ENCODE measurements at places on chromosomes 7 and 10. TPM values are rescaled to one million over a fixed set of nuclear protein-coding genes. Genes with fewer than 3 reads are reported as not detected.

- H3K36me3 ChIP-seq = no peaks in the 10 kb centered on the region
- peak overlapping the region; percentile 32 for H3K27ac ChIP-seq
- H3K4me1 ChIP-seq = no peaks in the 10 kb centered on the region
- peak; percentile 66 for DNase-seq
Measured at GRCh38 chr7:144842377-144842851, 6.6 kb upstream of the TPK1 start.

- H3K27ac ChIP-seq = no peak overlapping the region
- H3K27me3 ChIP-seq = peaks cover 3% of the 10 kb centered on the region
- peaks cover 15% of the 10 kb centered on the region for H3K4me1 ChIP-seq
- H3K4me3 ChIP-seq = no peak overlapping the region
- H3K36me3 ChIP-seq = no peaks in the 10 kb centered on the region
- no peak for DNase-seq
Measured at GRCh38 chr10:77249901-77250459, 387.6 kb downstream of the KCNMA1 start.

DNA sequence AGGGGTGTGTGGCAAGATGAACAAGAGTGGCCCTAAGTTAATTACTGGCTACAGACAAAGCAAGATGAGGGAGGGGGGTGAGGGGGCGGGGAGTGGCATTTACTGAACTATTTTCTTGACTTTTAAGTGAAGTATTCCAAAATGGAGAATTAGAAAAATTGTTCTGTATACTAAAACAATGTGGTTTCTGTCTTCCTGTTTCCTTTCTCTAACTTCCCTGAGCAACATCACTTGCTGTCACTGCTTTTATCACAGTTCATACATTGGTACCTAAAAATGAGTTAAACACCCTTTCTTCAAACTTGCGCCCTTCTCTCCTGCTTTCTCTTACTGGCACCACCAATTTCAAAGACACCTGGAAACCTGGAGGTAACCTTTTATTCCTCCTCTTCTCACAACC lies 21.6 kb downstream of the PDZD8 start:
- H3K27me3 ChIP-seq = no peaks in the 10 kb centered on the region
- H3K4me3 ChIP-seq = no peak overlapping the region
- no peak for DNase-seq
- H3K4me1 ChIP-seq = no peaks in the 10 kb centered on the region
- no peaks in the 10 kb centered on the region for H3K36me3 ChIP-seq

DNA sequence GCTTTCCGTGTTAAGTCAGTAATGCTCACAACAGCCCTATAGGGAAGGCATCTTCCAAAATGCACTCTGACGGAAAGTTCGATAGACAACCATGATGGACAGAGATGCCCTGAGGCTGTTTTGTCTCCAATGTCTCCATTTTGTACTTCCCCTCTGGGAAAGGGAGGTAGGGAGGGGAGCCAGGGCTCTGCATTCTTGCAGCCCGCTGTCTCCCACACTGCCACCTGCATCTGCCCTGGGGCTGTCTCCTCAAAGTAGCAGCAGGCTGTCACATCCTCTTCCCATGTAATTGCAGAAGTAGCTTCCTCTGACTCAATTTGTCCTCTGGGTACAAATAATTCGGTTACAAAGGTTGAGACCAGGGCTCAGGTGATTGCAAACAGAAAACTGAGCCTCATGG lies 131.4 kb downstream of the GPAM start:
- H3K36me3 ChIP-seq = no peaks in the 10 kb centered on the region
- H3K27me3 ChIP-seq = no peaks in the 10 kb centered on the region
- H3K4me3 ChIP-seq = no peak overlapping the region
- H3K4me1 ChIP-seq = no peaks in the 10 kb centered on the region

DNA sequence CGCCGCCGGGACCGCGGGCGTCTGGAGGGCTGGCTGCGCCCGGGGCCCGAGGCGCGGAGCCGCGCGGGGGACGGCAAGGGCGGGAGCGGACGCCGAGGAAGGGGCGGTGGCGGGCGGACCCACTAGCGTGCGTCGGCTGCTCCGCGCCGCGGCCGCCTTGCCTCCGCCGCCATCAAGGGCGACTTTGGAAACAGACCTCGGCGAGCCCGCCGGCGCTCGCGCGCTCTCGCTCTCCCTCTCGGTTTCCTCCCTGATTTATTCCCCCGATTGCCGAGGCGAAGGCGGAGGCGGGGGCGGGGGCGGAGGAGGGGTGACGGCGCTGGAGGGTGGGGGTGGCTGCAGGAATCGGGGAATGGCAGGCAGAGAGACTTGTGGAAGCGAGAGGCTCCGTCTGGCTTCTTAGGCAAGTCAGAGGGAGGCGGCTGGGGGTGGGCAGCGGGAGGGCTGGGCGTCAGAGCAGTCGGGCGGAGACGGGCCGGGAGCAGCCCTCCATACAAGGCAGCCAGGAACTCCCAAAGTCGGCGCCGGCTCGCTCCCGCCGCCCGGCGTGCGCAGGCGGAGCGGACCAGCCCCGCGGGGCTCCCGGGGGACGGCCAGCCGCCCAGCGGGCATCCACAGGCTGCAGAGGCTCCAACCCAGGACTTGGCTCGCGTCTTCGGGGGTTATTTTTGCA lies at the start of gene CACNA2D1:
TSS of gene CACNA2D1 (minus strand) at position 231 of the 673 bp plus-strand sequence.
- DNase-seq = peak; percentile 84
- no peaks in the 10 kb centered on the region for H3K36me3 ChIP-seq
- H3K4me1 ChIP-seq = no peaks in the 10 kb centered on the region
- no peaks in the 10 kb centered on the region for H3K27me3 ChIP-seq
- H3K27ac ChIP-seq = peak within 1 kb of the TSS; percentile 92

- no peak overlapping the region for H3K27ac ChIP-seq
- no peaks in the 10 kb centered on the region for H3K27me3 ChIP-seq
- H3K36me3 ChIP-seq = peaks cover 59% of the 10 kb centered on the region
- no peak for DNase-seq
Measured at GRCh38 chr7:65974876-65975275, 7.1 kb downstream of the GUSB start.

DNA sequence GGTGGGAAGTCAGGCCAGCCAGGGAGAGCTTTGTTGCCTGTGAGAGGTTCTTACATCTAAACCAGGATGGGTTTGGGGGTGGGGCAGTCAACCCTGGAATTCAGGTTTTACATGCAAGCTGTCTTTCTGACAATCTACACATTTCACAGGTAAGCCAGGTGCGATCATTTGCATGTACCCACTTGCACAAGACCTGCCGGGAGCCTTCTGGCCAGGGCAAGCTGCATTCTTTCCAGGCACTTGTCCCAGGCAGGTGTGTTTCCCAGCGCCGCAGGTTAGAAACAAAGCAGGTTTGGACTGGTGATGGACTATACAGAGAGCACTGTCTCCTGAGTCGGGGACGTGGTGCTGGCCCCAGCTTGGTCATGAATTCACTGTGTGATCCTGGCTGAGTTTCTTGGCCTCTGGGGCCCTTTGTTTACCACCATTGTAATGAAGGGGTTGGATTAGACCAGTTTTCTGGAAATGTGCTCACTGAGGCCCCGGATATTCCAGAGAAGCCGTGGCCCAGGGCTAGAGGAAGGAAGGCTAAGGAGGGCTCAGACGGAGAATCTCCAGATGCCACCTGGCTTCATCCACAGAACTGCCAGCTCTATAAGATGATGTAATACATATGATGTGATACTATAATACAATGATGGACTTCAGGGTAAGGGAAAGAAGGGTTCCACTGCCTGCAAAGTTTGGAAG lies 205.2 kb upstream of the SVIL start:
- no peak overlapping the region for H3K4me3 ChIP-seq
- peak overlapping the region; percentile 90 for H3K27ac ChIP-seq
- DNase-seq = no peak
- H3K4me1 ChIP-seq = peaks cover 31% of the 10 kb centered on the region
- H3K36me3 ChIP-seq = no peaks in the 10 kb centered on the region

- no peak for DNase-seq
- H3K4me3 ChIP-seq = no peak overlapping the region
- no peak overlapping the region for H3K27ac ChIP-seq
- no peaks in the 10 kb centered on the region for H3K4me1 ChIP-seq
- no peaks in the 10 kb centered on the region for H3K27me3 ChIP-seq
Measured at GRCh38 chr7:47724335-47724982, 142.5 kb upstream of the TNS3 start.

GRCh38 chr7:2959103-2959680 lies 84.5 kb downstream of the CARD11 start:
- no peak for DNase-seq
- no peaks in the 10 kb centered on the region for H3K27me3 ChIP-seq
- no peaks in the 10 kb centered on the region for H3K36me3 ChIP-seq

- DNase-seq = no peak
- no peaks in the 10 kb centered on the region for H3K4me1 ChIP-seq
- H3K27ac ChIP-seq = no peak overlapping the region
- H3K4me3 ChIP-seq = no peak overlapping the region
- no peaks in the 10 kb centered on the region for H3K36me3 ChIP-seq
Measured at GRCh38 chr7:28088901-28089714, 91.5 kb downstream of the JAZF1 start.

The PAPSS2 gene
- 13.4 TPM for total RNA-seq

DNA sequence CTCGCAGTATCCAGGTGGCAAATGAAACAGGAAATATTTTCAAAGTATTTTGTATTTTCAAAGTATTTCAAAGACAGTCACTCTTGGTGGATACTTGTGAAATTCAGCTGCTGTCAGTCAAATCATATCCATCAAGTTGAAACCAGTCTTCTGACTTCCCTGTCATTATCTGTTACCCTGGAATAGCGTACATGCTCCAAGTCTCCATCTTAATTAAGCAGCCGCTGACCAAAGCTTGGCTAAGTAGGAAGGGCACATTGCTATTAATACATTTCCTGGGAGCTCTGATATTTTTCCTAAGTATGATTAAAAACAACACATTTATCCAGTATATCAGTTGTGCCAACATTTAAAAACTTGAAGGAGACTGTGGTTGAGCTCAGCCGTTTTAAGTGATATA lies 112.2 kb downstream of the ZMYND11 start:
- H3K4me3 ChIP-seq = no peak overlapping the region
- H3K4me1 ChIP-seq = no peaks in the 10 kb centered on the region
- H3K27ac ChIP-seq = no peak overlapping the region
- no peak for DNase-seq

DNA sequence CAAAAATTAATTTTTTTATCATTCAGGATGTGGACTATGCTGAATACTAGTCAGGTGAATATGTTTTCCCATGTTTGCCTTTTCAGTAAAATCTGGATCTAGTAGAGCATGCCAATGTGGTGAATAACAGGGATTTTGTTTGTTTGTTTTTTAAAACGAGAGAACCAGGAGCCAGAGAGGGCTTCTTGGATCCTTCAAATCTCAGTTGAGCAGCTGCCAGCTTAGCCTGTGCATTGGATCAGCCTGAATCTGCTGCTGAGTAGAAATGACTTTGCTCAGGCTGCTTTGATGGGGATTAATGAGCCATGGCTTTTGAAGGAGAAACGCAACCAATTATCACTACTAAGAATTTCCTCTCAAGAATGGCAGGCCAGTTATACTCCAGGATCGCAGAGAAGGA lies 493.8 kb downstream of the ARL4A start:
- H3K4me1 ChIP-seq = no peaks in the 10 kb centered on the region
- H3K27ac ChIP-seq = no peak overlapping the region
- DNase-seq = no peak

- no peaks in the 10 kb centered on the region for H3K4me1 ChIP-seq
- H3K27ac ChIP-seq = no peak overlapping the region
- no peak overlapping the region for H3K4me3 ChIP-seq
- no peaks in the 10 kb centered on the region for H3K36me3 ChIP-seq
- H3K27me3 ChIP-seq = no peaks in the 10 kb centered on the region
Measured at GRCh38 chr10:3445648-3446047, 273.1 kb upstream of the PITRM1 start.

DNA sequence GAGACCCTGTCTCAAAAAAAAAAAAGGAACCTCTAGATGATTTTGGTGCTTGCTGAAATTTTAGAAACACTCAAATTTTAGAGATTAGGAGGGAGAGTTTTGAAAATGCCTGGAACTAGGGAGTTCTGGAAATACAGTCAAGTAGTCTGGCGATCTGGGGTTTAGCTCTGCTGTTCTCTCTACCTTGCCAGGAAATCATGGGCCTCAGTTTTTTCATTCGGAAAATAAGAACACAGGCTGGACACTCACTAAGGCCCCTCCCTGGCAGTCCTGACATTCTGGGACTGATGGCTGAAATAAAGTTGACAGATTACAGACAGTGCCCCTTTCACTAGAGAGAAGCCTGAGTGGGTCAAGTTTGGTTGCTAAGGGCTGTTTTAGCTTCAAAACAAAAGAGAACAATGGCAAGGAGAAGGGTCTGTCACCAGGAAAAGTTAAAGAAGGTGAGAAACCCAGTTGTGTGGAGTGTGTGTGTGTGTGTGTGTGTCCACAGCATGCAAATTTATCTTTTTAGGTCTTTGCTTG lies 25.0 kb upstream of the CALN1 start:
- no peak for DNase-seq
- H3K27me3 ChIP-seq = no peaks in the 10 kb centered on the region
- no peak overlapping the region for H3K27ac ChIP-seq
- H3K4me1 ChIP-seq = peaks cover 7% of the 10 kb centered on the region

- H3K4me3 ChIP-seq = no peak overlapping the region
- DNase-seq = no peak
- peaks cover 36% of the 10 kb centered on the region for H3K4me1 ChIP-seq
- H3K27ac ChIP-seq = peak overlapping the region; percentile 74
Measured at GRCh38 chr10:88385601-88386203, 197.4 kb downstream of the RNLS start.

DNA sequence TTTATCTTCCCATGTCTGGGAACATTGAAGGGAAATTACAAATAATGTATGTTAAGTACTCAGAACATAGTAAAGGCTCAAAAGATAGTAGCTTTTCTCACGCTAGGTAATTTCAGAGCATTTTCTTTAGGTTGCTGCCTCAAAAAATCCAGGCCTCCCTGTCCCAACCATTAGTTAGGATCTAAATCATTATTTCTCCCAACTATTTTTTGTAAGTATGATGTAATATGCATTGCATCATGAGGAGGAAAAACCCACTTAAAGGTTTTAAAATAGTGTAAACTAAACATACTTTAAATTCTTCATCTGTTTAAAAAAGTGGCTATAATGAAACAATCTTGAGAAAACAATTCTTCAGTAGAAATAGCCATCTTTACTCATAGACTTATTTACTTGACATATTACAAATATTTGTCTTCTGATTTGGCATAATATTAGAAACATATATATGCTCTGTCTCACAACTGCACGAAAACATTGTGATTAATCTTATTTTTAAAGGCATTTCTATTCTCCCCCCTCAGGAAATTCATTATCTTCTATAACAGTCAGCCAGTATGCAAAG lies 329.3 kb downstream of the ELMO1 start:
- no peaks in the 10 kb centered on the region for H3K36me3 ChIP-seq
- H3K27me3 ChIP-seq = no peaks in the 10 kb centered on the region
- H3K4me3 ChIP-seq = no peak overlapping the region
- no peak overlapping the region for H3K27ac ChIP-seq

- no peak for DNase-seq
- no peak overlapping the region for H3K4me3 ChIP-seq
- H3K27ac ChIP-seq = no peak overlapping the region
- no peaks in the 10 kb centered on the region for H3K4me1 ChIP-seq
Measured at GRCh38 chr10:94630017-94630688, 53.4 kb upstream of the CYP2C18 start.

- H3K27me3 ChIP-seq = no peaks in the 10 kb centered on the region
- DNase-seq = peak; percentile 57
- peaks cover 32% of the 10 kb centered on the region for H3K4me1 ChIP-seq
- H3K36me3 ChIP-seq = no peaks in the 10 kb centered on the region
- H3K27ac ChIP-seq = peak overlapping the region; percentile 75
- no peak overlapping the region for H3K4me3 ChIP-seq
Measured at GRCh38 chr7:135769005-135769802, 20.6 kb upstream of the FAM180A start.

The EPO gene
- total RNA-seq = not detected

GRCh38 chr7:70132852-70133690 lies 534.8 kb downstream of the AUTS2 start:
- no peak overlapping the region for H3K27ac ChIP-seq
- H3K27me3 ChIP-seq = no peaks in the 10 kb centered on the region
- no peaks in the 10 kb centered on the region for H3K4me1 ChIP-seq
- H3K4me3 ChIP-seq = no peak overlapping the region
- DNase-seq = no peak

The ST8SIA6 gene
- 5.3 TPM for total RNA-seq
